ENCODE measurements at places on chromosomes 12 and 14.

- DNase-seq = no peak
Observed at GRCh38 chr14:38127356-38127755, 80.3 kb upstream of the SSTR1 start.

DNA sequence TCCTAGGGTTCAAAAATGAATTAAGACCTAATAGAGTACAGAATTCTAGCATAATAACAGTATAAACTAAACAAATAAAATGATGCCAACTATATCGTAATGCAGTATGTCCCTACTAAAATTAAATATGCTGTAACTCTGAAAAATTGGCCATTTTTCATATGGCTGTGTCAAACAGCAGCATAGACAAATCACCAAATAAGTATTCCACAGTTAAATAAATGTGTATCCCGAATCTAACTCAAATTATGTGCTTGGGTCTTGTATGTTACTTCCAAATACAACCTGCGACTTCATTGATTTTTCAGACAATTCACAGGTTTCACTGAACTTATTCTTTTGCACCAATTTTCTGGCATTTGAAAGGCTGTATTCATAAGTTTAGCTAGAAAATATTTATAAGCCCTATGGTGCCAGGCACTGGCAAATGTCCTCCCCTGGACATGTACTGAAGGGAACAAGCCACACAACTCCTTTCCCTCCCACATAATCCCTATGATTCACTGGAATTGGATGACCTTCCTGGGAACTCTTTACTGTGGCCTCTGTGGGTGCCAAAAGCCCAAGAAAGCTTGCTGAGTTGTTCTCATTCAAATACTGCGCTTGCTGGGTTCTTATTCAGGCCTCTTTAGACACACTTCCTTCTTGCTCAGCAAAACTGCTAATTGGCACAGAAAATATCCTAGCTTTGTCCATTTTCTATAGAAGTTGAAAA lies 108.8 kb downstream of the KITLG start:
- no peak for DNase-seq

DNA sequence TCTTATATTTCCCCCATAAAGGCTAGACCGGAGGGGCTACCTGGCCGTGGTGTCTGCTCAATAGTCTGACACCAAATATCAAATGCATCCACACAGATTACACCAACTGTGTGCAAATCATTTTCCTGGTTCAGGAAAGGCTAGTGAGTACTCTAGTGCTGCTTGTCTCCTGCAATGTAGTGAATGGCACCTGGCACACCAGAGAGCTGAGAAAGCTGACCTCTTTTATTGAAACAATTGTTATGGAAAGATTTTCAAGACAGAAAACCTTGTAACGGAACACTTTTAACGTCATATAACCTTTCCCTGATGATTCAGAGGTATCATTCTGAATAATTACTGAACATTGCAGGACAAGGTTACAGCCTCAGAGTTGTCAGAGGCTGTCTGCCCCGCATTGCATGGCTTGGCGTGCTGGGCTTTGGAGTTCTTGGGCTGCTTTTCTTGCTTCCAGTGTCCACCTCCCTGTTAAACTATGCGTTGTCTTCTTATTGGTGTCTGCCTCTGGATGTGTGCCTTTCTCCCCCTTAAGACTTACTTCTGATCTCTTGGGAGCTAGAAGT lies 40.7 kb upstream of the HDAC7 start:
- no peak for DNase-seq

GRCh38 chr14:79279645-79280597 lies 931.4 kb downstream of the DIO2 start:
- DNase-seq = no peak

Measured in mesenteric fat pad (tissue), 1 donor.